Vagina (tissue), 2 donors: ENCODE measurements at places on chromosomes 6 and 20. TPM values are rescaled to one million over a fixed set of nuclear protein-coding genes. Genes with fewer than 3 reads are reported as not detected.

DNA sequence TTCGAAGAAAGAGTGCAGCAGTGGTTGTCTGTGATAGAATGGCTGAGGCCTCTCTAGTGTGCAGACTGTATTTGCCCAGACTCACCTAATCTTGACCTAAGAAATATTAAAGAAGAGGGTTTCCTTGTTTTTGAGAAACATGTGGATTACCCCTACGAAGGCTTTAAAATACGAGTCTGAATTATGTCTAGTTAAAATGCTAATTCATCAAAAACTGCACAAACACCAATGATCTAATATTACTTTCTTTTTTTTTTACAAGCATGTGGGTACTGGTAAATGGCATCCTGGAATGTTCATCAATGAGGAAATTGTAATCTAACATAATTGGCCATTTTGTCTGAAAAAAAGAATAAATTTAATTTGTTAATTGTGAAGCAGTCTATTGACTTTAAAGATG is 510.9 kb downstream of the EPM2A start:
- DNase-seq: no peak

DNA sequence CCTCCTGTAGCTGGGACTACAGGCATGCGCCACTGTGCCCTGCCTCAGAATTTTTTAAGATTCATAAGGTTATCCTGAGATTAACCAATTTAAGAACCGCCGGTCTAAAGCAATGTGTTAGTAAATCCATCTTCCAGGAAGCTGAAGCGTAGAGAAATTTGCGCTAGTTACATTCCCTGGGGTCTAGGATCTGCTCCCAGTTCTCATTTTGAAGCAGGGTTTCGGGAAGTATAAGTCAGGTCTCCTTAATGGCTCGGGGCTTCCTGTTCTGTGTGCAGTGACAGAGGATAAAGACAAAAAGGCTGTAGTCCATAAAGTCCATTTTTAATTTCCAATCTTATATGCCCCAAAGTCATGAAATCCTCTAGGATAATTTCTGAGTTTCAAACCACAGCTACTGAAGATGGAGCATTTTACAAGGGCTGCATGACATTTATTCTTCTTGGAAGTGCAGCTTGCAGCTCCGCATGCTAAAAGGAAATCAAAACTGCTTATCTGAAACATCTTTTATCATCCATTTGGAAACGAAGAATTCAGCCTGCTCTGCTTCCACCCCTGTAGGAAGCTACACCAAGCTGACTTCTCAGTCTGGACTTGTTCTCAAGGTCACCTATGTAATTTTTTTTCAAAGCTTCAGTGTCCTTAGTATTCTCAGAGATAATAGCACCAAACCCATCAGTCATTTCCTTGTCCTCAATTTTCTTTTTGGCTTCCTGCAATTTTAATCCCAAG is 326.1 kb downstream of the PRL start:
- no peak for DNase-seq

GRCh38 chr6:18161431-18161830 is 6.2 kb downstream of the KDM1B start:
- DNase-seq: no peak

- no peak for DNase-seq
Observed at GRCh38 chr6:41045664-41046063, 3.4 kb downstream of the TSPO2 start.

- no peak for DNase-seq
Observed at GRCh38 chr20:37711994-37712964, 18.4 kb downstream of the CTNNBL1 start.

- DNase-seq: peak; percentile 99
Observed at GRCh38 chr6:136249811-136250685, at the start of gene MTFR2. Gene MTFR2 (minus strand): TSS chr6:136250311. CDS start chr6:136249099, 1,212 bp downstream.

GRCh38 chr6:85008296-85009009 is 244.1 kb upstream of the TBX18 start:
- DNase-seq: no peak

- no peak for DNase-seq
Observed at GRCh38 chr20:56504373-56505005, 20.1 kb upstream of the FAM209A start.

GRCh38 chr6:150722614-150723344 is 123.1 kb downstream of the PLEKHG1 start:
- no peak for DNase-seq

GRCh38 chr6:139172567-139172966 is 37.7 kb downstream of the HECA start:
- DNase-seq: no peak

- no peak for DNase-seq
Observed at GRCh38 chr20:12821249-12821648, 187.5 kb upstream of the SPTLC3 start.

- DNase-seq: peak; percentile 34
Observed at GRCh38 chr6:11270030-11271027, 37.9 kb upstream of the NEDD9 start.

- DNase-seq: no peak
Observed at GRCh38 chr20:63652192-63652980, 838 bp downstream of the STMN3 start.

- DNase-seq: no peak
Observed at GRCh38 chr6:7414811-7415210, 25.2 kb downstream of the RIOK1 start.

GRCh38 chr6:111997853-111998208 is 56.1 kb upstream of the CCN6 start:
- no peak for DNase-seq

Gene SSTR4
- not detected for total RNA-seq

Gene PPP1R16B
- total RNA-seq: 6.4 TPM

Gene SLPI
- total RNA-seq: 431 TPM

Gene EMILIN3
- 5.6 TPM for total RNA-seq

Gene YIPF3
- 80.0 TPM for total RNA-seq

Gene BHLHE23
- not detected for total RNA-seq

Gene DEFB121
- not detected for total RNA-seq

Gene FAM184A
- total RNA-seq: 3.4 TPM

Gene FAM209B
- total RNA-seq: not detected
